ENCODE measurements at places on chromosomes 2 and 18.

- DNase-seq, result no peak
Observed at GRCh38 chr2:40396124-40396523, 55.8 kb downstream of the SLC8A1 start.

GRCh38 chr2:39661826-39662225, 3.9 kb upstream of the TMEM178A start:
- no peak for DNase-seq

DNA sequence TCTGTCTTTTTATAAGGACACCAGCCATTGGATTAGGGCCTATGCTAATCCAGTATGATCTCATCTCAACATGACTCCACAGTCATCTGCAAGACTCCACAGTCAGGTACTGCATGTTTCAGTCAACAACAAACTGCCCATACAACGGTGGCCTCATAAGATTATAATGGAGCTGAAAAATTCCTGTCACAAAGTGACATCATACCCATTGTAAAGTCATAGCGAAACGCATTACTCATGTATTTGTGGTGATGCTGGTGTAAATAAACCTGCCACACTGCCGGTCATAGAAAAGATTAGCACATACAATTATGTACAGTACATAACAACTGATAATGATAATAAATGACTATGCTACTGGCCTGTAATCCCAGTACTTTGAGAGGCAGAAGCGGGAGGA, 102.2 kb downstream of the TEX51 start:
- peak; percentile 14 for DNase-seq

DNA sequence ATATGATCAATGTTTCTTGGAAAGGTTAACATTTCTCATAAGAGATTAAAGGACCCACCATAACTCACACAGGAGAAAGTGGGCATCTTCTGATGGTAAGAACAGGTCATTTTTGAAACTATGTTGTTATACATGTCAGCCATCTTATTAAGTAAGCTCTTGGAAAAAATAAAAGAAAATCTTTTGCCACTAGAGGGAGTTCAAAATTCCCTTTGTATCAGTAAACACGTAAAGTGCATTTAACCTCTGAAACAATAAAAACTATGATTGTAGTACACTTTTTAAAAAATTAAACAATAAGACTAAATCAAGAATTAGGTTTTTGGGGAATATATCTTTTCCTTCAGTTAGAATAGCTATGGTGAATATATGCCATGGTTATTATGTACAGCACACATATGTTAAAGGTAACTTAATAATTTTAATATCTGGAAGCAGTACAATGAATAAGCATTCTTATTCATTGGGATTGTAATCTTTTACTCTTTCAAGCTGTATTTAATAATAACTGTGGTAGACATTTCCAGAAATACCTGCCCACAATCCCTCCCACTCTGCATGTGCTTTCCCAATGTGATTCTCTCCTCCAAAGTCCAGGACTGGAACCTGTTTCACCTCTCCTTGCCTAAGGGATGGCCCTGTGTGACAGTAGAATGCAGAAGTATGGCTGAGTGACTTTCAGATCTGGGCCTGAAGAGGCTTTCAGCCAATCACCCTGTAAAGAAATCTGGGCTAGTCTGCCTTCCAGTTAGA, 64.2 kb downstream of the RBMS1 start:
- peak; percentile 79 for DNase-seq

DNA sequence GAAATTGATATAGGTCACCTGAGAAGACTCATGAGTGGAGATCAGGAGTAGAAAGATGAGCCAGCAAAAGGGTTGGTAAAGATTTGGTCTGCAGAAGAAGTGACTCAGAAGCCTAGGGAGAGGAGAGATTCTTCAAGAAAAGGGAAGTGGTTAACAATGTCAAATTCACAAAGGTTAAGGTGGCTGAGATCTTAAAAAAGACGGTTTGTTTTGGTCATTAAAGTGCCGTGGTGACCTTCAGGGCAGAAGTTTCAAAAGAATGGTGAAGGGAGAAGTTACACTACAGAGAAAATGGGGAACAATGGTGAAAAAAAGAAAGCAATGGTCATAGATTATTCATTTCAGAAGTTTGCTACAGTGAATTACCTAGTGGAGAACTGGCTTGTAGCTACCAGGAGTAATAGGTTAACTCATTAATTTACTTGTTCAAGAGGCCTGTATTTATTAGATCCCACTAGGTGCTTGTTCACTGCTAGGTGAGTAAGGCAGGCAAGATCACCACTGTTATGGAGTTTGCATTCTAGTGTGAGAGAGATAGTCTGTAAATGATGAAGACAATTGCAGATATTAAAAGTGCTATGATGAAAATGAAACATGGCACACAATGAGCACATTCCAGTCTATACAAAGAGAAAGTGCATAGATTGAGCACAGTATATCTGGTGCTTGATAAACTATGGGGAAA, 43.0 kb downstream of the FBXO48 start:
- no peak for DNase-seq

DNA sequence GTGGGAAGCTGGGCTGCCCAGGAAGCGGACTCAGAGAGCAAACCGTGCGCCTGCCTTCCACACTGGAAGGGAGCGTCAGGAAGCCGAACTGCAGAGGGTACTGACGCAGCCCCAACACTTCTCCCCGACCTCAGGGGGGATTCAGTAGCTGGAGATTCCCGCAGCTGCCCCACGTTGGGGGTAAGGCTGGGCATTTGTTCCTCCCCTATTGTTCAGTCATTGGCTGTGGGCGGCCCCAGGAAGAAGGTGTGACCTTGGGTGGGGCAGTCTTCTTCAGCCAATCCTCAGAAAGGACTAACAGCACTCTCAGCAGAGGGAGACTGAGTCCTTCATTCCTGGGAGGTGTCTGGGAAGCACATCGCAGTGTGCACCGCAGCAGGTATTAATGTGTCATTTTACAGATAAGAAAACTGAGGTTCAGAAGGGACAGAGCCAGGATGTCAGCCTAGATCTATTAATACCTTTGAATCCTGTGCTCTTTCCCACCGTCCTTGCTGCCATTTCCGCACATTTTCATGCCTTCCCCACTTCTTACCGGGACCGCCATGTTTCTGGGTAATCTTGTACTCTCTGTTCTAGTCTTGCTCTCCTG, 12.1 kb upstream of the C18orf32 start:
- no peak for DNase-seq

DNA sequence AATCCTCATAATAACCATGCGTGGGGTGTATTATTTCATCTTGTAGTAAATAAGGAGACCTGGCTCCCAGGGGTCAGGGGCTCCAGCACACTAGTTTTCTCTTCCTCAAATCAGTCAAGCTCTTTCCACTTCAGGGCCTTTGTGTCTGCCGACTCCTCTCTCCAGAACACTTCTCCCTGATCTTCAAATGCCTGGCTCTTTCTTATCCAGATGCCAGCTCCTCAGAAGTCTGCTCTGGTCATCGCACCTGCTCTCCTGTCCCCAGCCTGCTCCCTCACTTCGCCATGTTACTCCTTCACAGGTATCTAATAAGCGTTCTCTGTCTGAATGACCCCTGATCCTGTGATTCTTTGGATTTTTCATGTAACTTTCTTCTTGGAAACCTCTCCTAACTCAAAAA, 62.0 kb downstream of the GYPC start:
- DNase-seq, result no peak

DNA sequence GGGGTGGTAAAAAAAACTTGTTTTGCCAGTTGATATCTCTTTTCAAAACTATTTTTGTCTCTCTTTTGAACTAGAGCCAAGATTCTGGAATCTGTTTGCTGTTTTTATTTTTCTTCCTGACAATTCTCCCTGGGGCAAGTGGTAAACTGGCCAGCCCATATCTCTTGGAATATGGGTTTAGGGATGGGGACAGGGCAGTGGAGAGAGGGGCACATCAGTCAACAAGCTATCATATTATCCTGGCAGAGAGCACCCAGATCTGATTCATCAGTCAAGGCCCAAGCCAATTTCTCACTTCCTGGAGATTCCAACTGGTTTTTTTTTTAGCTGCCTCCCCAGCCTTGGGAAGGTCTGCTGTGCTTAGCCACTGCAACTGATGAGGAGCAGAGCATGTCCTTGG, 52.3 kb downstream of the ARHGAP28 start:
- DNase-seq, result peak; percentile 3

- DNase-seq, result no peak
Observed at GRCh38 chr2:42464631-42465030, 29.2 kb downstream of the KCNG3 start.

DNA sequence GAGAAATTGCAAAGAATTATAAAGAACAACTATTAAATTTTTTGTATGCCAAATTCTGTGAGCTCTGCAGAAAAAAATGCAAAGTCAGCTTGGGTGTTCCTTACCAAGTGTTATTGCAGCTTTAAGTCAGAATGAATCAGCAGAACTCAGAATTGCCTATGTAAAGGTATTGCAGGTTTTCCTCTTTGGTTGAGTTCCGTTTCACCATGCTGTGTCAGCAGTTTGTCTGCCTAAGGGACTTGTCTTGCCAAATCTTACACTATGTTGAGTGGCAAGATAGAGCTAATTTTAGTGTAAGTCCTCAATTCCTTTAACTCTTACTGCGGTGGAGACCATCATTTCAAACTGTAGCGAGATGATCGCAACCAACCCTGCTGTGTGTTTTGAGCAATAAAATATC, 38.8 kb downstream of the ADAM23 start:
- no peak for DNase-seq

GRCh38 chr2:240513549-240514287, 44.1 kb downstream of the ANKMY1 start:
- peak; percentile 91 for DNase-seq

GRCh38 chr2:50591021-50591420, 440.9 kb downstream of the NRXN1 start:
- no peak for DNase-seq

DNA sequence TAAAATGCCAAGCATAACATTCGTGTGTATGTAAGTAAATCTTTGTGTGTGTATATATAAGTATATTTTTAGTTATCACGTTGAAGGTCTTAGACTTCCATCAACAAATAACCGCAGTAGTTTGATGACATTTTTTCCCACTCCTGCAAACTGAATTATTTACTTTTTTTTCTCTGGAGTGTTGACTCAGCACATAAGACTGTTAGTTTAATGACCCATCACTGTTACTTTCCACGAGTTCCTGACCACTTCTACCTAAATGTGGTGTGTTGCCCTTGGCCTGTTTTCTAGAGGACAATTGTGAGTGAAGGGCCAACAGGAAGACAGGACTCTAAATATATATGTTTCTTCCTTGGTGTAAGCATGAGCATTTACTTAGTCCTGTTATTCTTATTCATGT, 71.3 kb upstream of the TXNDC2 start:
- DNase-seq, result peak; percentile 13

- DNase-seq, result no peak
Observed at GRCh38 chr2:227386630-227387029, 1.1 kb downstream of the SCYGR1 start.

DNA sequence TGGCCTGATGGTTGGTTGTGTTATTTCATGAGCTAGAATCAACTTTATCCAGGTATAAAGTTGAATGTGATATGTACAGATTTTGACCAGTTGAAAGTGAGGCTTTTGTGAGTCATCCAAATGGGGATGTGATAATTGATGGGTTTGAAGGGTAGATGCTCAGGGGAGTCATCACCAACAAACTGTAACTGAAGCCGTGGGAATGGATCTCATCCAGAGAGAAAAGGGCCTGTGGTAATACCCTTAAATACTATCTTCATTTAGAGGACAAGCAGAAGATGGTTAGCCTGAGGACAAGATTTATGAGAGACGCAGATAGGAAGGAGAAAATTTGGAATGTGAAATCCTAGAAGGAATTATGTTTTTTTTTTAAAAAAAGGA, 90.5 kb upstream of the MYO3B start:
- no peak for DNase-seq

GRCh38 chr2:193476171-193476800, 1281.6 kb upstream of the TMEFF2 start:
- DNase-seq, result no peak

GRCh38 chr2:235402422-235402821, 91.4 kb upstream of the AGAP1 start:
- DNase-seq, result no peak

DNA sequence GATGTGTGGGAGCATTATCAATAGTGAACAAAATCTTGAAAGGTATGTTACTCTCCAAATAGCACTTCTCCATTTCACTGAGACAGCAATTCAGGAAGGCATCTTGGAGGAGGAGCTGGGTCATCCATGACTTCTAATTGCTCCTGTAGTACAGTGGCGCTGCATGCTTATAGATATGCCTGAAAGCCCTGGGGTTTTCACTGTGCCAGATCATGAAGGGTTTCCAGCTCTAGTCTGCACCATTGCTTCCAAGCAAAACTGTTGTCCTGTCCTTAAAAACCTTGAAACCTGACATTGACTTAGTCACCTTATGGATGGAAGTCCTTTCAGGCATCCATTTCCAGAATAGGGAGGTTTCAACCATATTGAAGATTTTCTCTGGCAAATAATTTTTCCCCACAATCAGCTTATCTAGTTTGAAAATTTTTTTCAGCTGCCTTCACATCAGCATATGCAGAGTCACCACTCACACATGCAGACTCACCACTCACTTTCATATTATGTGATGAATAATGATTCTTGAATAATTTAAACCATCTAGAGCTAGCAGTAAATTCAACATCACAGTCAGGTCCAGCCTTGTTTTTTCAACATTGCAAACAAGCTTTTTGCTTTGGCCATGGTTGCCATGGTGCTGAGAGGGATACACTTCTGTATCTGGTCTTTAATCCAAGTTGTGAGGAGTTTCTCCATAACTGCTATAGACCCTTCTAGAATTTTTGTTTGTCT, 297.1 kb downstream of the CLIP4 start:
- DNase-seq, result no peak

DNA sequence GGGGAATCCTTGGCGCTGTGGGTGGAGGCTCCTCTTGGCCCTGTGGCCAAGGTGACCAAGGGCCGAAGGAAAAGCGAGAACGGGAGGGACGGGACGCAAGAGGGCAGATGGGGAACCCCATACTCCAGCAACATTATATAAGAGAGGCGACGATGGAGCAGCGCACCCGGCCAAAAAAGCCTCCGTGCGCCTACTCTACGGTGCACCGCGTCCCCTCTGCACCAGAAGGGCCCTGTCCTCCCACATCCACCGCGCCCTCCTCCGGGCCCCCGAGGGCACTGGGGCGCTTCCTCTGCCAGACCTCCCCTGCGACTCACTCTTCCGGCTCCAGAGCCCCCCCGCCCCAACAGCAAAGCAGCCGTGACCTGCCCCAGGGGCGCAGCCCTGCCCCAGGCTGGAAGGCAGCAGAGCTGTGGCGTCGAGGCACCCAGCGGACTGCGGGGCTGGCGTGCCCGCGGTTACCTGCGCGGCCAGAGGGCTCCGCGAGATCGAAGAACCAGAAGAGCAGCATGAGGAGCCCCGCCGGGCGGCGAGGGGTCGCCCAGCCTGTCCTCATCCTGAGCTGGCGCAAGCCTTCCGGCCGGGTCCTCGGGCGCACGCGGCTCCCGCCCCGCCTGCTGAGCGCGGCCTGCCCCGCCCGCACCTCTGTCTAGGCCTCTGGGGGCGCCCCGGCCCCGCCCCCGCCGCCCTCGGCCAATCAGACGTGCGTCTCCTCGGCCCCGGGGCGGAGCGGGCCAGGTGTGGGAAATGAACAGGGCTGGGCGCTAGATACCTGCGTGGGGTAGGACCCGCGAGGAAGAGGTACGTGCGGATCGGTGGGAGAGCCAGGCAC, 106.3 kb upstream of the CD302 start:
- no peak for DNase-seq
